Breast epithelium (tissue), 4 donors: ENCODE measurements at places on chromosomes 3 and 15.

GRCh38 chr3:157785102-157785826, 282.0 kb upstream of the VEPH1 start:
- DNase-seq = peak; percentile 20

GRCh38 chr15:43903864-43904290, 77.1 kb downstream of the WDR76 start:
- no peak for DNase-seq

- no peak for DNase-seq
Measured at GRCh38 chr3:96814651-96815567, 515 bp downstream of the EPHA6 start.

- DNase-seq = no peak
Measured at GRCh38 chr15:47371939-47372338, 345.4 kb upstream of the SEMA6D start.

- no peak for DNase-seq
Measured at GRCh38 chr3:128616516-128617269, 33.9 kb downstream of the RPN1 start.

GRCh38 chr3:111712294-111713167, 117.4 kb upstream of the ZBED2 start:
- DNase-seq = no peak

- no peak for DNase-seq
Measured at GRCh38 chr3:25900161-25900560, 110.3 kb downstream of the OXSM start.

DNA sequence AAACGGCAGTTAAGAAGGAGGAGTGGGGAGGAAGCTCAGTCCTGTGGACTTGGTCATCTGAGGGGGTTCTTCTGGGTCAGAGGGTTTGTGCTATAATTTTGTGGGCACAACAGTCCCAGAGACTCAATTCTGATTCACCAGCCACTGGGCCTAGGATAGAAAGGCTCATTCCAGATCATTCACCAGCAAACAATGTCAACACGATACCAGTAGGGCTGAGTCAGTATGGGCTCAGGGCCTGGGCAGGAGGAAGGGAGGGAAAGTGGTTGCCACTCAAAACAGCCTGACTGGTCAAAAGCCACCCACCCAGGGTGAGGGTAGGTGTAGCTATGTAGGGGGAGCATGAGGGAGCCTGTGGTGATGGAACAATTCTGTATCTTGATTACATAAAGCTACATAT, 86.9 kb upstream of the MEX3B start:
- no peak for DNase-seq

DNA sequence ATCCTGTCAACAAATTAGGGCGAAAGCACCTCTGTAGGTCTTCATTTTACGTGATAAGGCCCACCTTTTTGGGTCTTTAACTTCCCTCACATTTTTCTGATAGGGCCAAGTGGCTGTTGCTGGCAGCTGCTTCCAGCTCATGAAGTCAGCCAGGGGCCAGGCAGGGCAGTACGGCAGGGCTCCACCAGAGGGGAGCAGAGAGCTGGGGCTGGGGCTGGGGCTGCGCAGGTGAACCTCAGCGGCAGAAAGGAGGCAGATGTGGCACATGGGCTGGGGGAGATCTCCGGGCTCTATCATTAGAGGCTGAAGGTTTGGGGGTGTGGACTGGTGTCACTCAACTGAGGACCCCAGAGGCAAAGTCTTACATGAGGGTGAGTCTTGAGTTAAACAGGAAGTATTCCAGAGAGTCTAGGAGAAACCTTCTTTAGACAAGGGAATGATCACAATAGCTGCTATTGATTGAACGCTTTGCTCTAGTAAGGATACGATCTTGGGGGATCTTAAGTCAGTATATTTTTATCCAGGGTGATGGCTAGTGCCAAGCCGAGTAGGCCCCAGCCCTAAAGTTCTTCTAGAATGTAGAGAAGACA, 62.8 kb upstream of the MEX3B start:
- peak; percentile 75 for DNase-seq

DNA sequence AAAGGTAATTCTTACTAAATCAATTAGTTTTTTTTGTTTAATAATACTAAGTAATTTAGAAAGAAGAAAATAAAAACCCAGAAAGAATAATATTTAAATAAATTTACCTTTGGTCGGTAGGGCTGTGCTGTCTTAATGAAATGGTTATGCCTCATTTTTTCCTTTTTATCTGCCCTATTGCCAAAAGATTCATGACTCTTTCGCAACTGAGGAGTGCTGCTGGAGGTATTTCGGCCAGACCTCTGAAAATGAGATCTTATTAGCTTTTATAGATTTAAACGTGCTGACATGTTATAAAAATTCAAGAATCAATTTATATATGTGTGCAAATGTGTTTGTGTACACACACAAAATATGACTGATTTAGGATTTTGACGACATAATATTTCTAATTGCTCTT, 67.1 kb upstream of the USP50 start:
- DNase-seq = no peak

- no peak for DNase-seq
Measured at GRCh38 chr3:175260145-175260794, 401.1 kb downstream of the NAALADL2 start.

GRCh38 chr15:41501191-41501917, 7.7 kb downstream of the ITPKA start:
- no peak for DNase-seq

- no peak for DNase-seq
Measured at GRCh38 chr3:56251343-56251945, 216.8 kb downstream of the ERC2 start.

DNA sequence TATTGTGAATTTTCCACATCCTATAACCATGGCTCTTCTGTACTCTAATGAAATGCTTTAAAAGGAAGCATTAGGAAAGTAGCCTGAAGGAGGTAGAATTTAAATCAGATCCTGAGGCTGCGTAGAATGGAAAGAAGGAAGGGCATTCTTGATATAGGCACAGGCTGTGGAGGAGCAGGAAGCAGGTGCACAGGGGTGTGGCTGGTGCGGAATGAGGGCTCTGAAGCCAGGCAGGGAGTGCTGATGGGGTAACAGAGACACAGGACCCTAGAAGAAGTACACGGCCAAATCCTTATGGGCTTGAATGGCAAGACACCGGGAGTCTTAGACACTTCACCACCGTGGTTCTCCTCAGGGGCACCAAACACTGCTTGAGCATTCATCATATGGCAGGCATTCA, 97.0 kb downstream of the MYLK start:
- DNase-seq = no peak

DNA sequence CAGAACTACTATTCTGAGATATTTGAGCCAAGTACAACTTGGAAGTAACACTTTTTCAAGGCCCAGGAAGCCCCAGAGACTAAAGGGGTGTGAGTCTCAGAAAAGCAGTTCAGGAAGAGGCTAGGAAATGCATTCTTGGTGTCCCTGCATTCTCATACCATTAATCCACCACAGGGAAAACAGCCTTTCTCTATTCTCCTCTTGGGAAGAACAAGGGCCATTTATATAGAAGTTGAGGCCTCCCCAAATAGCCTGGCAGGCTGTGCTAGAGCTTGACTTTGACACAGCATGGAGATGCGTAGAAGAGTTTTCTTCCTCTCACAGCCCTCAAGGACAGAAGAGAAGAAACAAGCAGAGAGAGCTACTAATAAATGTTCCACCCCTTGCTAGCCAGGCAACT, 5.5 kb upstream of the NR2C2 start:
- DNase-seq = no peak

- DNase-seq = no peak
Measured at GRCh38 chr3:27345493-27345892, 23.7 kb downstream of the NEK10 start.

- DNase-seq = no peak
Measured at GRCh38 chr3:34388830-34389229, 590.4 kb downstream of the PDCD6IP start.

GRCh38 chr3:94301366-94301765, 238.5 kb downstream of the NSUN3 start:
- no peak for DNase-seq

GRCh38 chr3:172476347-172476746, 28.1 kb upstream of the GHSR start:
- no peak for DNase-seq

DNA sequence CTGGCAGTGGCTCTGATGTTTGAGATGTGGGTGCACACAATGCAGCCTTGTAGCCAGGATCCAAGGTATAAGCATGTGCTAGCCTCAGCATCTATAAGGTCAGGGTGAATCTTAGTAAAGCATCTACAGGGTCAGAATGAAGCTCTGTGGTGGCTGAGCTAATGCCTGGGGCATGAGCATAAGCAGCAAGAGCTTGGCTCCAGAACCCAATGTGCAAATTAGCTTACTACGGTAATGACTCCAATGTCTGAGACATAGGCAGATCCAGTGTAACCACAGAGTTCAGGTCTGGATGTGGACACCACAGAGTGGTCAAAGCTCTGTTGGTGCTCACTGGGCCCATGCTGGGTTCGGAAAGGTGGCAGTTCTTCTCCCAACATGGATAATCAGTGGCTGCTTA, 304.5 kb upstream of the NECTIN3 start:
- no peak for DNase-seq

DNA sequence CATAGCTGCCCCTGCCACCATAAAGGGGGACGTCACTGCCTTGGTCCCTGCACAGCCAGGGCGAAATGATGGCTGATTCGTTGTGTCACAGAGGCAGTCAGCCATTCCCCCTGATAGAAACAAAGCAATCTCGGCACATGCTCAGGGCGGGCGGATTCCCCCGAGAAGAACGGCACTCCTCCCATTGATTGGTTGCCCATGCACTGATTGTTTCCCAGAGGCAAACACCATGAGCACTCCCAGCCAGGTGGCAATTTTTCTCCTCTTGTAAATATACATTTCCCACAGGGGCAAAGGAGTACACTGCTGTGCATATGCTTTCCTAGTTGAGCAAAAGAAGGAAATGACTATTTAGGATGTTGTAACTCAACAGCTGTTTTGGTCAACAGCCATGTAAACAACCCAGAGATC, 56.5 kb downstream of the KY start:
- DNase-seq = no peak

DNA sequence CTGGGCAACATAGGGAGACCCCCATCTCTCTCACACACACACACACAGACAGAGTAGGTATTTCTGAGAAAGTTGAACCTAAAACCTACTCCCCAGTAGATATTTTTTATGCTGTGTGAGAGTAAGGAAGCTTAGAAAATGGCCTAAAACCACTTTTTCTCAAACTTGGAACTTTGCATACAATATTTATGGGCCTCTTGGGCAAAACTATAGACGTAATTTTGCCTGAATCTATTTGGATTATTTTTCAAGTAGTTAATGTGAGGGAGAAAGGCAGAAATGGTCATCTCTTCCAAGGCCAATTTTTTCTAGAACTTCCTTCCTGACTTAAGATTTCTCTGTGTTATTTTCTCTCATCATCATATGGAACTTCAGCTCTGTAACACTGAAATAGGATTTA, 81.7 kb downstream of the ZNF609 start:
- DNase-seq = no peak

GRCh38 chr3:65905771-65906170, 132.9 kb downstream of the MAGI1 start:
- DNase-seq = no peak

- no peak for DNase-seq
Measured at GRCh38 chr3:155239960-155240359, 53.5 kb downstream of the STRIT1 start.

DNA sequence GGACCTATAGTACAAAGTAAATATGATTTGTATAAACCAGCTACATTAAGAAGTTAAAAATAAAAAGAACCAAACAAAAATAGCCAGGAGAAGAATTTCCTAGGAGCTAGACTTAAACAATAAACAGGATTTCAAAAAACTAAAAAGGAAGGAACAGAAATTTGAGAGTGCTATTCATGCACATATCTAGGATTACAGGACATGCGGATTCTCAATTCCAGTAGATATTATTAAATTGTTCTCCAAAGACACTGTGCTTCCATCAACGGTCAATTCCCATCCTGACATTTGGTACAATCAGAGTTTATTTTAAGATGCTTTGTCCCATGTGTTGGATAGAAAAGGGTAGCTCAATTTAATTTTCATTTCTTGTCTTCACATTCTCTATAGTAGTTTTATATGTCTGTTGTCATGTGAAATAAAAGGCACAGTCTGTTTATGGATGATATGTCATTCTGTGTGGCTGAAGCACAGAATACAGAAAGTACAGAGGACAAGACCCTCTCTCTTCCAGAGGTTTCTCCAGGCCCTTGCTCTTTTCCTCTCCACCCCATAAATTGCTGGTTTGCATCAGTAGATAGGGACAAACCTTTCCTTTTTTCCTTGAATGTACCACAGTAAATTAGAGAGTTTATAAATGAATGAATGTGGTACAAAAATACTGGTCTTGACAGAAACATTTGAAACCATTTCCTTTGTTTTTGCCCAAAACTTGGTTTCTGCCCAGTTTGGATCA, 3.5 kb downstream of the PLOD2 start:
- DNase-seq = no peak

- no peak for DNase-seq
Measured at GRCh38 chr15:67831363-67831762, 6.1 kb downstream of the SKOR1 start.

DNA sequence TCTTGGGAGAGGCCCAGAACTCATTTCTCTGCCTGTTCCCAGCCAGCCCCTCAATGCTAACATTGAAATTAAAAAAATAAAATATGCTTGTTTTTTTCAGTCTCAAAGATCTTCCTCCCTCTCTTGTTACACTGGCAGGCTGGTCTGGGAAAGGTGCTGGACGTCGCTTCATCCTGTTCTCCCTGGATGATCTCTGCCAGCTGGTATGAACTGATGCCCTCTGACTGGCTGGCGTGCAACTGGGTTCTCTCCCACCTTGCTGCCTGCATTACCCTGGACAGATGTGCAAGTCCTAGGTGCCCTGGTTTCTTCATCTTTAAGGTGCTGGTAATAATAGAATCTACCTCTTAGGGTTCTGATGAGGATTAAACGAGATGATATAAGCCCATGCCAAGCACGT, 263.9 kb upstream of the PROK2 start:
- no peak for DNase-seq

- DNase-seq = no peak
Measured at GRCh38 chr15:71224024-71224423, 108.8 kb downstream of the THSD4 start.

DNA sequence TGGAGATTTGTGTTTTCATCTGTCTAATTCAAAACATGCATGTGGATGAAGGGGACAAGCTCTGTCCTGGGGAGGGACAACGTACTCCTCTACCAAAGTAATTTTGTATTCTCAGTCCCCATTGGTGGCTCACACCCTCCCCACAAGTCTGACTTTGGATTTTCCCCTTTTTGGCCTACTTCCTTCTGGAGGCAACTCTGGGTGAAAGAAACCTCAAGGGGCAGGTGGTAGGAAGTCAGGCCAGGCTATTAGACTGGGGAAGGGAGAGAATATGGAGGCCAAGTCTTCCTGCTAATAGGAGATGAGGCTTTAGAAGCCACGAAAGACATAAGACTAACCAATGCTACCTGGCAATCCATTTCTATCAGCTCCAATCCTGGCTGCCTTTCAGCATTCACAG, 124.9 kb upstream of the RASGRP1 start:
- DNase-seq = no peak

DNA sequence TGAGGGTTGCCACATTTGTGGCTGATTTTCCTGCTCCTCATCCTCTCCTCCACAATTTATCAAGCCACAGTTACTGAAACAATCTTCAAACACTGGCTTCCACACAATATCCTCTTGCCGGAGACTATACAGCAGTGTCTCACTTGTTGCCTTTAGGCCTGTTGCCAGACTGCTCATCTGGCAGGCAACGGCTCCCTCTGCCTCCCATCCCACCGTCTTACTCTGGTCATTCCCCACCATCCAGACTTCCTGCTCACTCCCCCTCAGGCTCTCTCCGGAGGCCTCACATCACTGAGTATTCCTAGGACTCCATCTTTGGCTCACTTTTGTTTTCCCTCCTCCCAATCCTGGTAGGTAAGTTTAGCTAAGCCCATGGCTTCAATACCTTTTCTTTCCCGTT, 301.9 kb downstream of the IL20RB start:
- no peak for DNase-seq

GRCh38 chr3:112670824-112671223, 29.9 kb upstream of the CCDC80 start:
- DNase-seq = no peak
